ENCODE measurements at places on chromosomes 2 and 18.
A peak's percentile ranks its signal among the peaks of the same experiment; 100 is the strongest.

DNA sequence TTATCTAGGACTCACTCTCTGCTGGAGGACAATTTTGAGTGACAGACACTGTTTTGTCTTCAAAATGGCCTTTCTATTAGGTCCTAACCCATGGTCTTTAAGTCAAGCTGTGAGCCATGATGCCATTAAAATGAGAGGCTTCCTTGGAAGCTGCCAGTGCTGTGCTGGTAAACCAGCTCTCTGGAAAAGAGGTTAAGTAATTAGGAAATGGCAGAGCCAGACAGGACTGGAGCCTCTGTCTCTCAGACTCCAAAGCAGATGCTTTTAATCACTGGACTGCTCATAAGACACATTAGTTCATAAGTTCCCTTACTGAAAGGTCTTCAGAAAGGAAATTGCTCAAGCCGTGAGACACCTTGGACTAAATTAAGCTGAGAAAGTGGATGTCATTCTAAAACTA, 25.8 kb upstream of the LHCGR start:
- no peak for DNase-seq

DNA sequence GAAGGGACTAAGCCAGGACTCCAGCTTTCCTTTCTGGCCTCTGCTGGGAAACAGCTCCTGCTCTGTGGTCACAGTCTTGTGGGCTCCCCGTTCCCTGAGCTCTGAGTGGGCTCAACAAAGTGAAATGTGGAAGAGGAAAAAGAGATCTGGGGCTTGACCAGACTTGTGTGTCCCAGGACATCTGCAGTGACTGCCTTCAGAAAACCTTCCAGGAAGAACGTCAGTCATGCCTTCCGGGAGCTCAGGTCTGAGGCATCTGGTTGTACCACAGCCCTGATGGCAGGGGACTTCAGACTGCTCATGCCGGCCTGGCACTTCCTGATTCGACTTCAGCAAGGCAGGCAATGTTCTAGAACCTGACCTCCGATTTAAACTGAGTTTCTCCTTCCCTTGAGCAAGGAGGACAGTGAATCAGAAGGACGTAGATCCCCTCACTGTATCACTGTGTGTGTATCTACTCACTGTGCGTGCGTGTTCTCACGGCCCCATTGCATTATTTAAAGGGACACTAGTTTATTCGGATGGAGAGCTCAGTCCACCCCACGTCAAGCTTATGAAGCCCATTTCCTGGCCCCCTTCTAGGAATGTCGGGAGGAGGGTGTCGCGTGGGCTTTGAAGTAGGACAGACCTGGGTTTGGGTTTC, 548 bp upstream of the FBLN7 start:
- no peak for DNase-seq

- no peak for DNase-seq
These were observed 143.4 kb upstream of the SMAD7 start for GRCh38 chr18:49094136-49094535.

DNA sequence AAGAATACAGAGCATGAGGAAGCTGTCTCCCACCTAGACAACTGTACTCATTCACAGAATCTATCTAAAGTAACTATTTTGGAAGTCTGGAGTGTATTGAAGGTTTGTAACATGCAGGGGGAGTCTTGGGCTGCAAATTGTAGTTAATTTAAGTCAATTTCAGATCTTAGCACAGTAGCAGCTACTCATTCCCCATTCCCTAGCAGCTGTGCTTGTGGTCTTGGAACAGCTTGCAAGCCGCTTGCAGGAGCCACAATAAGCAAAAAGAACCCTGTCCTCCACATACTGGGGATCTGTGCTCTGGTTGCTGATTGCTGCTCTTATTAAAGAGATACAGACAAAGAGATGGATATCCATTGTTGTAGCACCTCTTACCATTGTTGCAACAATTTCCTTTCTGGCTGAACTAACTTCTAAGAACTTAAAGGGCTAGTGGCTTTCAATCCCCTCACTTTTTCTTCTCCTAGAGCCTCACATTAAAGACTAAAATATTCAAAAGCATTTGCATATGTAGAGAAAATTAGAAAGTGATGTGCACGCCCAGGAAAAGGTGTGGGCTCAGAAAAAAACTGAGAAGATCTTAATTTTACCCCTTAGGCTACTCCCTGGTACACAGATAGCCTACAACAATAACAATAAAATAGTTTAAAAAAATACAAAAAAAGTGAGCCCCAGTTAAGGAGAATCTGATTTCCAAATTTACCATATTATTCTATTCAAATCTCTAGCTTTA, 1775.1 kb upstream of the PIK3C3 start:
- DNase-seq, result no peak

- no peak for DNase-seq
These were observed 182.6 kb upstream of the CHAC2 start for GRCh38 chr2:53584986-53585385.

- DNase-seq, result peak; percentile 68
These were observed 97.7 kb upstream of the CAB39 start for GRCh38 chr2:230614913-230615332.

GRCh38 chr2:2464643-2465042, 133.6 kb upstream of the MYT1L start:
- DNase-seq, result no peak

- DNase-seq, result no peak
These were observed 46.2 kb upstream of the FZD7 start for GRCh38 chr2:201987426-201987825.

GRCh38 chr18:75915941-75916623, 488.6 kb upstream of the SMIM21 start:
- no peak for DNase-seq

- DNase-seq, result no peak
These were observed 110.0 kb upstream of the RASGRP3 start for GRCh38 chr2:33366473-33366872.

GRCh38 chr18:75121266-75121665, 87.7 kb downstream of the PTGR3 start:
- no peak for DNase-seq

DNA sequence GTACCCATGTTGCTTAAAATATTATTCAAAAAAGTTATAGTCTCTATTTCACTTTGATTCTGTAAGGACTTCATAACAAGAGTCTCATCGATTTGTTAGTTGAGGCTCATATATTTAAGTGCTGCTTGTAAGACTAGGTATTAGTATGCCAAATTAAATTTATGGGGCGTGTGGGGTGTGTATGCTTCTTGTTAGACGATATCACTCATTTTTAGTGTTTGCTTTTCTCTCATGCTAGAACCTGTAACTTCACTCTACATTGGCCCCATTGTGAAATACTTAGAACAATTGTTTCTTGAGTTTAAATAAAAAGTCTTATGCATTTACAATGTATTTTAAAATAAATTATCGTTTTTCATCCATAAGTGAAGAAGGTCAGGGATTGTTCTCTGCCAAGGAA, 63.6 kb downstream of the CTNNA2 start:
- no peak for DNase-seq

DNA sequence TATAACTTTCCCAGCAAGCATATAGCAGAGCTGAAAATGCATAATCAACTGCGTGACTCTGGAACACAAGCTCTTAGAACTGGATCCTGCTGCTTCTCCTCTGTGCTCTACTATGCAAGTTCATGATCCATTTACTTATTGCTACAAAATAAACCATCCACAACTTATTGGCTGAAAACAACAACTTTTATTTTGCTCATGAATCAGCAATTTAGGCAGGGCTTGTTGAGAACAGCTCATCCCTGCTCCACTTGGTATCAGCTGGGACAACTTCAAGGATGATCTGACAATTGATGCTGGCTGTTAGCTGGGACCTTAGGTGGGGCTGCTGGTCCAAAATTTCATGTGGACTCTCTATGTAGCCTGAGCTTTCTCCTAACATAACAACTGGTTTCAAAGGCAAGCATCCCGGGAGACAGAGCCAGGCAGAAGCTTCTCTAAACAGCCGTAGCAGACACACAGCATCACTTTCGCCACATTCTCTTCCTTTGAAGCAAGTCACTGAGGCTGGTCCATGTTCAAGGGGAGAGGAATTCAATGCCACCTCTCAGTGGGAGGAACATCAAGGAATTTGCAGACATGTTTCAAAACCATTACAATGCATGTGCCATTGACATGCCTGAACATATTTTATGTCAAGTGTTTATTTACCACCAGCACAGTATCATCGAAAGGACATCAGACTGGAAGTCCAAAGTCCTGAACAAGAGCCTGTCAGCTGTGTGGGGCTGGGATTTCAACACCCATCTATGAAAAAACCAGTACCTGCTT, 153.1 kb upstream of the PKDCC start:
- no peak for DNase-seq

- no peak for DNase-seq
These were observed 19.6 kb upstream of the KIF3C start for GRCh38 chr2:26001743-26002351.

- no peak for DNase-seq
These were observed 1390.4 kb downstream of the SUCLG1 start for GRCh38 chr2:83068714-83069113.

DNA sequence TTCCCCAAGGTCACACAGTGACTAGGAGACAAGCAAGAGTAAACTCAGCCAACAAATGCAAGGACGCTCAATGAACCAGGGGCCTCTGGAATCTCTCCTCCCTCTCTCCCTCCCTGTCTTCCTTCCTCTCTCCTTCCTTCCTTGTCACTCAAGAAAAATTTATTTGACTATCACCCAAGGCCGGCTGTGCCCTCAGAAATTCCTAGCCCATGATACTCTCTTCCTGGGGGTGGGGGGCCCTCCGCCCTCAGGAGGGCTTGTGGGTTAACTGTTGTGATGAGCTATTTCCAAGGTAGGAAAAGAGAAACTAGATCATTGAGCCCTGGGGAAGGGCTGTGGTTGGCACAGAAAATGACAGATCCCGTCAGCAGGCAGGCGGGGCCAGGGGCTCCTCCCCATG, 21.7 kb downstream of the INHBB start:
- DNase-seq, result no peak

DNA sequence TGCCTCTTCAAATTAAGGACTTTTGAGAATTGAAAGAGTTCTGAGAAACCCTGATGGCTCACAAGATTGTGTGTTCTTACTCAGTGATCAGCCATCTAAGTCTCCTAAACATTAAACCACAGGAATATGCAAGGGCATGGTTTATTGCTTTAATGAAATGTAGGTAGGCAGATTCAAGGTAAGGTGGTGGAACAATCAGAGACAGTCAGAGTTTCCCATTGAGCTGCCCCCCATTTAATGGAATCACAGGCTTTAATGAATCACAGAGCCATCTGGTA, 107.8 kb upstream of the LRATD1 start:
- DNase-seq, result no peak

DNA sequence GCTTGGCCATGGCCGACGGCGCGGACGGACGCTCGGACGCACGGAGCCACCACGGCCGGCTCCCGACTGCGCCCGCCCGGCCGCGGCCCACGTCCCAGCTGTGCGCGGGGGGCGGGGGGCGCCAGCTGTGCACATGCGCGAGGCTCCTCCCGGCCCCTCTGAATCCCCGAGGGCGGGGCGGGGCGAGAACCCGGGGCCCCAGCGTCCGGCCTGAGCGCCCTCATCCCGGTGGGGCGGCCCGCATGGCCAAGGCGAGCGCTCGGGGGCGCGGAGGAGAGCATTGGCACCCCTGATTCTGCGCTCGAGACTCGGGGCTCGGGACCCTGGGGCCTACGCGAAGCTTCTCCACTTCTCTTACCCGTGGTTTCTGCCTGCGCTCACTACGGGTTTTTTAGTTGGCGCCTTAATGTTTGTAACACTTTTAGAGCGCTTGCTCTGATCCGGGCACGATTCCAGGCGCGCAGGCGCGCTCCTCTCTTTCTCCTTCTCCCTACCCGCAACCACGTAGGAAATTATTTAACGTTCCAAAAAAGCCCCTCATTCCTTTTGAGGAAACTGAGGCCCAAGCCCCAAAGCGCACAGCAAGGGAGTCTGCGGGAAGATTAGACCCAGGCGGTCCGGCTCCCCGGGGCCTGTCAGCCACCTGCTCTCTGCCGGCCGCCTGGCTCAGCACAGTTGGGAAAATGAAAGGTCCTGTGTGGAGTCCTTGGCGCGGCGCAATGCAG, at the start of gene PXDN:
Gene PXDN (minus strand): TSS at position 70 of the 725 bp plus-strand sequence. CDS start 60 bp downstream, at position 10.
- DNase-seq, result no peak

GRCh38 chr2:228649447-228649846, 468.0 kb upstream of the SPHKAP start:
- DNase-seq, result no peak

GRCh38 chr18:75068682-75069435, 140.1 kb downstream of the PTGR3 start:
- no peak for DNase-seq

DNA sequence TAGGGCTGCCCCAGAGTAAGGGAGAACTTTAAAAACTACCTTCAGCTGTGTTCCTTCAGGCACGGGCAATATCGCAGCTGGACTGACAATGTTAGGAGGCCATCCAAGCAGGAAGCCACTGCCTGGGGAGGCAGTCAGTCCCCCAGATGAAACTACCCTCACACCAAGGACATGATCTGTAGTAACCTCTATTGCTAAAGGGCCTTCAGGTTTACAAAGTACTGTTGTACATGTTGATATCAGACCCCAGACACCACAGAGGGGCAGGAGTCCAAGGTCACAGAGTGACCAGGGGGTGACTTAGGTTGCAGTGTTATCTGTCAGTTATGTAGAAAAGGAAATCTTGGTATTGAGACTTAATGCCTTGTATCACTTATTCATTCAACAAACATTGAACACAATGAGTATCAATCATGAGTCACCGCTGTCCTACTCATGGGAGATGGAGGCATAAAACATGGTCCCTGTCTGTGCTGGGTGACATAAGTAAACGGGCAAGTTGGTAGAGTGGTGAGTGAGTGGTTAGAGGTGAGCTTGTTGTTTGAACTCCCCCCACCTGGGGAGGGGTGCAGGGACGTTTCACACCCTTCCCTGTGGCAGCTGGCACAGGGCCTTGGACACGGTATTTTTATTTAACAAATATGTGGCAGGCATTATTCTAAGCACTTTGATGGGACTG, 7.1 kb downstream of the CABLES1 start:
- DNase-seq, result no peak

DNA sequence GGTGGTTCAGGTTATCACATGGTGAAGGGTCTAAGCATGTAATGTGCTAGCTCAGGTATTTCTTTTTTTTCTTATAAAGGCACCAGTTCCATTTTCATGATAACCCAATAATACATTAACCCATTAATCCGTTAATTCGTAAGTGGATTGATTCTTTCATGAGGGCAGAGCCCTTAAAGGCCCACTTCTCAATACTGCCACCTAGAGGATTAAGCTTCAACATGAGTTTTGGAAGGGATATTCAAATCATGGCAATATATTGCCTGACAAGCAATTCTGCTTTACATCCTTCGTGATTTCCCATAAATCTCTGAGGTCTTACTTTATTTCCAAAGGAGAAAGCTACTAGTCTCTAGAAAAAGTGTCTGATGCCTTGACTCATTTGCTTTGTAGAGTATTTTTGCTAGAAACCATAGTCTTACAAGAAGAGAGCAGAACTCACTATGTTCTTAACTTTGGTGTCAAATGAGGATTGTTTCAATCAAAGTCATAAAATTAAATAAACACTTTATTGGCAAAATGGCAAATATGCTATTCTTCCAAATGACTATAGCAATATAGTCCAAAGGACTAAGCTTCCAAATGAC, 271.3 kb downstream of the KCNS3 start:
- no peak for DNase-seq

GRCh38 chr18:59837586-59837985, 62.2 kb upstream of the PMAIP1 start:
- peak; percentile 29 for DNase-seq
